ENCODE measurements at places on chromosomes 2 and 18.

DNA sequence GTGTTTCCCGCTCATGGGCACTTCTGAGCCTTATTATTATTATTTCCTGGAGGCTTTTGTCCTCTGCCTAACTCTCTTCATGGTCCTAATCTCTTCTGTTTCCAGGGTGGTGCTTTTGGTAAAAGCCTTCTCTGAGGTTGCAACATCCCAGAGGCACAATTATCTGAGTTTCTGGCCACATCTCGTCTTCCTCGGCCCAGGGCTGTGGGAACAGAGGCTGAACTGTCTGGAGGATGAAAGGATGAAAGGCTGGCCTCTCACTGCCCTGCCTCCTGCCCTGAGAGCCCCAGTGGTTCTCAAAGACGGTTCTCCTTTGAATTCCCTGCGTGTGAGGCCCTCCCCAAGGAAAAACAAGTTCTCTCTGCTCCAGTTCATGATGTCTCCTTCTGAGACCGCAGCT, 13.8 kb downstream of the GYPC start:
- no peak for DNase-seq

DNA sequence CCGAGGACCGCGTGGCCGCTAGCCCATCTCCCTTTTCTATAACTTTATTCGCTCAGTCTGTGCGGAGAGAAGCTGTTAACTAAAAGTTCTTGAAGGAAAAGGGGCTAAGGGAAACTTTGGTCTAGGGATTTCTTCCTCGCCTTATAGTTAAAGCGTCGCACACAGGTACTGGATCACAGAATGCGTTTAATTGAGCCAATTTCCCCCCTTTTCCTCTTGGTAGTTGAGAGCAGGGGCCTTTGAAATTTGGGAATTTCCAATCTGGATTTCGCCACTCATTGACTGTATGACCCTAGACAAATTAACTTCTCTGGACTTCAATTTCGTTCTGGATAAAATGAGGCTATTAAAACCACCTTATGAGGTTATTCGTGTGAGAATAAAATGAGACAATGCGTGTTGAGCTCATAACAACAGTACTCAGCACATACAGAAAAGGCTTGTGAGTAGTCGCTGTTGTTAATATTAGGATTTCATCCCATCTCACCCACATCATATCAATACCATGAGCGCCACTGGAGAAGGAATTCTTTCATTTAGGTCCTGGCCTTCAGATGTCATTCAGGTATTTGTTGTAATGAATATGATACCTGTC, 763 bp upstream of the OLA1 start:
- no peak for DNase-seq

DNA sequence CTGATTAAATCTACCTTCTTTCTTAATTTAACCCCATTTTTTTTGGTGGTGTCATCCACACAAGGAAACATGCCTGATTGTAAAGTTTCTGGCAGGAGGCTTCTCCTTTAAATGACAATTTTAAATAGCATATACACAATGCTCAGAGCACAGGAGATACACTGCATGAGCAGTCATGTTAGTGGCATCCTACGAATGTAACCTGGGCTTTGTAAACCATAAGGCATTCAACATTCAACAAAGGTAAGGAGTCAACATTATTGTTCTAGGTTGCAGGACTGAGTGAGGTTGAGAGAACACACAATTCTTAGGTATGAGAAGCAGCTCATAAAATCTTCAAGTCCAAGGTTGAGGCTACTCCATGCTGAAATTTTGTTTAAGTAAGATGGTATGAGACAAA, 266.6 kb upstream of the SIX2 start:
- no peak for DNase-seq

DNA sequence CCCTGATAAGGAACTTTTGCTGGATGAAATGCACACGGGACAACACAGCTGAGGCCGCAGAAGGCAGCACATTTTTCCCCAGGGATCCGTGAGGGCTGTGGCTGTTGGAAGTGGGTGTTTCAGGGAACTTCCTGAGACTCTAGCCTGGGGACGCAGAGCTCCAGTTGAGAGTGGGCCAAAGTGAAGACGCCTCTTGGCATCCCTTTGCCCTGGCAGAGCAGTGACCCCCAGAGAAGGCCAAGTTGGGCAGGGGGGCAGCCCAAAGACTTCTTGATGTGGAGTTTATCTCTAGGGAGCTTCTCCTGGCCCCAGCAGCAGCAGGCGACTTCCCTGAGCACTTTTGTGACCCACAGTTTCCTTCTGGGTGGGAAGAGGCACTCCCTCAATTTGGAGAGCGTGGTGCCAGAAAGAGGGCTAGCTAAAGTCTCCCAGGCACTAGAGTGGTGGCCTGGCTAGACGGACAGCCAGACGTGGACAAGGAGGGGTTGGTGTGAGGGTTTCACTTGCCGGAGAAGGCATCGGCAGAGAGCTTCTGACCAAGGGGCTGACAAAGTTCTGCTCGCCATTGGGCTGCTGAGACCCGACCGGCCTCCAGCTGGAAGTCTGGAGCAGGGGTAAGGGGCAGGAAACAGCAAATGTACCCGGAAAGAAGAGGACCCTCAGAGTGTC, 108.8 kb downstream of the ACKR3 start:
- no peak for DNase-seq

DNA sequence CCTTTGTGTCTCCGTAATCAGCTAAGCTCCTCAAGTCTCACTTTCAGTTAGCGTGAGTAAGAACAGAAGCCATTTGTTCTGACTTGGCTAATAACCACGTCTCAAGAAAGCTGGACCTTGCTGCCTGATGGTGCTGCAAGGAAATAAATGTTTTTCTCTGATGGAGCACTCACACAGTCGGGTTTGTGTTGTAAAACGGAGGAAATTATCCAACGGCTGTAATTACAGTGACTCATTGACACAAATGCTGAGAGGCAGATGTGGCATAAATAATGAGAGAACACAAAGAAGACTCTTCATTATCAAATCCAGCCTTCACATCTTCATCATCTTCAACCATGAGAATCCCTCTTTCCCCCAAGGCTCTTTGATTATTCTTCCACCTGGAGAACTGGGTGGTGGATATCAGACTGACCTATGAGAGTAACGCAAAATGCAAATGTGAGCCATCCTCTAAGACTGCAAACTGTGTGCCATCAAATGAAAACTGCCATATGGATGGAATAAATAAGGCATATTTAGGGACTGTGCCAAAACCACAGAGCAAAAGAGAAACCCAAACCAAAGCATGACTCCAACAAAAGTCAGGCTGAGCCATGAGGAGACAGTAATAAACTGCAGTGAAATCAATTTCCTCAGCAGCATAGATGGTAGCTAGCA, 252.6 kb downstream of the RND3 start:
- no peak for DNase-seq

DNA sequence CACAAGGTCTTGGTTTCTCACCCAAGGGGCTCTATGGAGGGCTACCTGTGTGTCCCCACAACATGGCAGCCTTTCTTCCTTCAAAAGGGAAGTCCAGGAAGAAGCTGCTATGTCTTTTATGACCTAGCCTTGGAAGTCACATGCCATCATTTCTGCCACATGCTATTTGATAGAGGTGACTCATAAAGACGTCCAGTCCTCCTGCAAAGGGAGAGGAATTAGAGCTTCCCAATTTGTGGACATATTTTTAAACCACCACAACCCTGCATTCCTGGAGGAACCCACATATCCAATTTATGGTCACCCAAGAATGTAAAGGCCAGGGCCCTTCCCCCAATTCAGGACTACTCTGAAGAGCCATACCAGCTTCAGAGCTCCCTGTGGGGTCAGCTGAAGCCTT, 246.2 kb downstream of the CYP26B1 start:
- no peak for DNase-seq

GRCh38 chr18:75283731-75284130, 73.1 kb downstream of the TSHZ1 start:
- no peak for DNase-seq

DNA sequence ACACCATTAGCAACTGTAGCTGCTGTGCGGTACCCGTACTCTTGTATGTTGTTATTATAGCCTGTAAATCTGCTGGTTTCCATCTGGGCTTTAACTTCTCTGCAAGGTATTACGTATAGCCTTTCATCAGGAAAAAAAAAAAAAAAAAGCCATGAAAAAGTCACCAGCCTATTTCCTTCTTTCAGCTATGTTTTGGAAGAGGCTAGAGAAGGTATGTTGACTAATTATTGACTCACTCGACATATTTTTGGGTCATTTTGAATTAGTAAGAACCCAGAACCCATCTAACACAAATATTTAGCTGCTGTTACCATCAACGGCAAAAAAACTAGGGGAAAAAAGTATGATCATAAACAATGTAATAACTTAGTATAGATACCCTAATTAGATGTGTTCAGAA, 1395.6 kb downstream of the SUCLG1 start:
- no peak for DNase-seq

DNA sequence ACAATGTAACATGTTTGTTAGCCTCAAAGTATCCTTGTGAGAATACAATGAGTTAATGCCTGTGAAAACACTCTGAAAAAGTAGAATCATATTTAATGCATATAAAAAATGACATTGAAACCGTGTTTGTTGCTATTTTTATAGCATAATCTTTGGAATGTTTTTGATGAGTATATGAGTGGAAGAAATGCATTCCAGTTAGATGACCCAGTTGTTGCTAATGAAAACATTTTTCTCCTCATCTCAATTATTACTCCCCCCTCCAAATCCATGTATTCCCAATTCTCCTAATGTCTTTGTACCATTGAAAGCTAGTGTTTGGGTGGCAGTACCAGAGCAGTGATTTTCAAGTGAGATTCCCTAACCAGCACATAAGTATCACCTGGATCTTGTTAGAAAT, 67.1 kb upstream of the DSEL start:
- no peak for DNase-seq

- no peak for DNase-seq
Measured at GRCh38 chr2:18498531-18498930, 61.9 kb downstream of the RDH14 start.

DNA sequence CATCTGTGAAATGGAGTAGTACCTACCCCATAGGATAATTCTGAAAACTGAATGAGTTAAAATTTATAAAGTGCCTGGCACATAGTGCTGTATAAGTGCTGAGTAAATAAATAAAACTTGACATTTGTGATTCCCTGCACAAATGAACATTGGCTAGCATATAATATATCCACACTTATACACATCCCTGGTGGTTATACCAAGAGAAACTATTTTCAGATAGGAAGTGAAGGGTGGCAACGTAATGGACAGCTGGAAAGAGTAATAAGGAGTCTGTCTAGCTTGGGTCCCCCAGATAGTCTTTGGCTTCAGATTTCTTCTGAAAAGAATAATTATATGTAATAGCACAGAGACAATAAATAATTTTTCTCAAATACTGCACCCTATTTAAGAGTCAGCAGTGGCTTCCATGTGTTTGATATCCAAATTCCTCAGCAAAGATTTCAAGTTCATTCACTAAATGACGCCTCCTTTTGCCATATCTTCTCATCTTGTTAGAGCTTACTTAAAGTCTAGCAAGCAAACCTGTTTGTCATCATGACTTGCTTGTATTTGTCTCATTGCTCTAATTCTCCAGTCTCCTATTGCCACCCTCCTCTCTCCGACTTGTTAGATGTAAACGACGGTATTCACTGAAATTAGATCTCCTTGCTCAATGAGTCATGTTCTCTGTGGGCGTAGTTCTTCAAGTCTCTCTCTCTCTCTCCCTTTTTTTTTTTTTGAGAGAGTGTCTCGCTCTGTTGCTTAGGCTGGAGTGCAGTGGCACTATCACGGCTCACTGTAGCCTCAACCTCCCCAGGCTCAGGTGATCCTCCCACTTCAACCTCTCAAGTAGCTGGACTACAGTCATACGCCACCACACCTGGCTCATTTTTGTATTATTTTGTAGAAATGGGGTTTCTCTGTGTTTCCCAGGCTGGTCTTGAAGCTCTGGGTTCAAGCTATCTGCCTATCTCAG, 8.7 kb upstream of the ADGRF3 start:
- DNase-seq, result no peak

GRCh38 chr2:177733-178132, 86.1 kb downstream of the SH3YL1 start:
- DNase-seq, result no peak

- no peak for DNase-seq
Measured at GRCh38 chr2:39851651-39852110, 72.6 kb upstream of the THUMPD2 start.

DNA sequence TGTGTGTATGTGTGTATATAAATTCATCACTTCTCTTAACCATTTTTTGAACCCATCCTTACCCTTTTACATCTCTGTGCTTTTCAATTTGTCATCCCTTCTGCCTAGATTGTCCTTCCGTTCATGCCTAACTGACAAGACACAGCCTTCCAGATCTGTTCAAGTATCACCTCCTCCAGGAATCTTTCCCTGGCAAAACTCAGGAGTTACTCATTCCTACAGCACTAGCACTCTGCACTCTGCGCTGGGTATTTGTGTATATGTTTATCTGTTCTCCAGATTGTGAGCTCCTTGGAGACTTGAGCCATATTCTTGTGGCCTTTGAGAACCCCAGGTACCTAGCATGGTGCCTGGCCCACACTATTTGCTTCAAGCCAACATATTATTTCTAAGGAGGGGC, 26.8 kb upstream of the ASXL2 start:
- DNase-seq, result no peak

- no peak for DNase-seq
Measured at GRCh38 chr2:134869946-134870736, 31.7 kb downstream of the ACMSD start.

- no peak for DNase-seq
Measured at GRCh38 chr2:187206471-187206870, 241.6 kb downstream of the CALCRL start.

- DNase-seq, result no peak
Measured at GRCh38 chr2:75466708-75467311, 93.9 kb downstream of the EVA1A start.

DNA sequence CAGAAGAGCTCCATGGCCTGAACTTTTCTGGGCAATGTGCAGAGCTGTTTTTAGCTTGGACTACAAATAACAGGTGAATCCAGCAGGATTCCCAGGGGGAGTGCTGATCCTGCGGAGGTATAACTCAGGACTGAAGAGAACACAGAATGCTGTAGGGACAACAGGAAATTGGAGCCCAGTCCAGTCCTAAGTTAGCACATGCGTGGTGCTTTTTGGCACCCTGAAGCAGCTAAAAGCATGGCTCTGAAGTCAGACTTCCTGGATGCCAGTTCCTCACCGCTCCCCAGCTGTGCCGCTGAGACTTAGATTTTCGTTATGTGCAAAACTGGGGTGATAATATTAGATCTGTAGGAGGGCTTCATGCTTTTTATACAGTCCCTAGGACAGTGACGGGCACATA, 58.6 kb downstream of the GALR1 start:
- DNase-seq, result no peak

GRCh38 chr2:98693477-98693876, 37.5 kb downstream of the MGAT4A start:
- DNase-seq, result peak; percentile 31

All from CD4-positive, alpha-beta T cell (primary cell).